ENCODE measurements at places on chromosomes 3 and 15.

DNA sequence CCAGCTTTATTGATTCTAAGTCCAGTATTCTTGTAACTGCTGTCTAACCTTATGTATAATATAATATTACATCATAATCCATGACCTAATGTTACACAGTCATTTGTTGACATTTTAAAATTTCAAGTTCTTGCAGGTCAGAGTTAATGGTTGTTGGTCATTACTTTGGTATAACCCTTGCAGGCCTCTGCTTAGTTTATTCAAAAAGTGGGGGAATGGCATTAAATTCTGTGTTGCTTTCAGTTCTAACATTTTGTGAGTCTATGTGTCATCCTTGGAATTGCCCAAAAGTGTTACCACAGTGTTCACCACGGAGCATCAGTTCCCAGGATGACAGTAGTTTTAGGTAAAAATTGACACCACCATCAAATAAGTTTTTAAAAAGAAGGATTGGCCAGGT is 174.8 kb upstream of the BCL6 start:
- DNase-seq, result no peak

DNA sequence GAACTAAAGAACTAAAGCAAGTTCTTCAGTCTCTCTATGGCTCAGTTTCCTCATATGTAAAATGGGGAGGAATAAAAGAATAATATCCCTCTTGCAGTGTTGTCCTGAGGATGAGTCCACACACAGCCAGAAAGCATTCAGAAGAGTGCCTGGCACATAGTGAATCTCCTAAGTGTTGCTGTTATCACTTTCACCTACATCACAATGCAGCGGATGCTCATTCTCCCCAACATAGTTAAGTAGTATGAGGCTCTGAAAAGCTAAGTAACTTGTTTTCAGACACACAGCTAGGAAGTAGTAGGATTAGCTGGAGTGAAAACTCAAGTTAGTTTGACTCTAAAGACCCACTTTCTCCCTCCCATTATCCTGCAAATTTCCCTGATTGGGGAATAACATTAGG is 9.1 kb upstream of the USP3 start:
- DNase-seq, result no peak

GRCh38 chr3:140501061-140501769 is 176.6 kb upstream of the TRIM42 start:
- peak; percentile 55 for DNase-seq

- DNase-seq, result no peak
These were observed 62.1 kb upstream of the WNT5A start for GRCh38 chr3:55549177-55549576.

GRCh38 chr3:182633186-182633585 is 160.1 kb upstream of the ATP11B start:
- DNase-seq, result no peak

GRCh38 chr3:105976196-105976595 is 107.4 kb upstream of the CBLB start:
- DNase-seq, result no peak

DNA sequence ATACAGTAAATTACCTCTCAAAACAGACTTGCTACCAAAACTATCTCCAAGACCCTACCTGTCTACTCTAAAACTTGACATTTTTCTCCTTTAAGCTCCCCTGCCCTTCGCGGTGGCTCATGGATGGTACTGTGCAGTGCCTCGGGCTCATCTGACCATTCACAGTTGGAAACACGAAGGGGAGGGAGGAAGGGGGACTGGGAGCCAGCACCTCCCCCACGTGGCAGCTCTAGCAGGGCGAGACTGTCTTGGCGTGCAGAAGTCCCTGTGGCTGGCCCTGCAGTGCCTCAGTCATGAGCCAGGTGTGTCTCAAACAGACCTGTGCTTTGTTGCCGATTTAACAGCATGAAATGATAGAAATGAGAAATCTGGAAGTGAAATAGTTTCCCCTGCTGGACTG is 372.0 kb downstream of the GABRG3 start:
- DNase-seq, result no peak

DNA sequence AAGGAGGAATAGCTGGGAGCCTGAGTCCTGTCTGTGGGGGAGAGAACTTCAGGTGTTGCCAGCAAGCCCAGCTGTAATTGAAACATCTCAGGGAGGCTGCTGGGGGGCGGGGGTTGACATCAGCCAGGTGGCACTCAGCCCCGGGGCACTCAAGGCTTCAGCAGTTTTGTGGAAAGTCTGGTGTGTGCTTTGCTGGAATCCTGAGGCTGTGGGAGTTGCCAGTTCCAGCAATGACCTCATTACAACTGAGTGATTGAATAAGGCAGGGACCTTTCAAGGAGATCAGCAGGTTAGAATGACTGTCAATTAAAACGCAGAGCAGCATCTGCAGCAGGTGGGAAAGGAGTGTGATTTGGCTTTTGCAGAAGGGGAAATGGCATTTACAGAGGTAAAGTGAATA is 75.7 kb downstream of the FAM43A start:
- DNase-seq, result peak; percentile 69

GRCh38 chr3:45167011-45167911 is 21.1 kb upstream of the CDCP1 start:
- DNase-seq, result peak; percentile 91

- DNase-seq, result peak; percentile 94
These were observed 87.6 kb downstream of the FOXP1 start for GRCh38 chr3:71495708-71496472.

DNA sequence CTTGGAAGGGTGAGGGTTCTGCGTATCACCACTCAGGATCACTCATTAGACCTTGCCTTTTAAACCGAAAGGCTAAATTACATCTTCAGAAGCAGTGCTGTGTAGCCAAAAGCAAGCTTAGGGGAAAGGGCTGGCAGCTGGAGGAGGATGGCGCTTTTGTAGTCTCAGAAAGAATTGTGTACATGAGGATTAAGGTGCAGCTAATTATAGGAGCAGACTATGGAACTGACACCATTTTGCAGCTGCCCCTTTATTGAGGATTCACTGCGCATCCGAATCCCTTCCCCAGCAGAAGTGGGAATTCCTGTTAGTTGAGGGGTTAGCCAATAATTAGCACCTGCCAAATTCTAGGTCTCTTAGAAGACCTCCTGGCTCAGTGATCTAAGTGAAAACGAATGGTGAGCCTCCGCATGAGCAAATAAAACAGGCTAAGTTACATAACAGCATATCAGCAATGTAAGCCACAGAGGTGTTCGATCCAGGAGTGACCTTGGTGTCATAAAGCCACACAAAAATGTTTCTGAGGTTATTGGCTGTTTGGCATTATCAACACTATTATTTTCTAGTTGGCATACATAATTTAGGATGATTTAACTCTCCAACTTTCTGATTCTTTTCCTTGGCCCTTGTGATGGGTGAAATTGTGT is 42.6 kb upstream of the SEMA6D start:
- DNase-seq, result no peak

GRCh38 chr15:93985925-93986324 is 245.4 kb upstream of the MCTP2 start:
- no peak for DNase-seq

GRCh38 chr3:73999501-73999900 is 374.8 kb upstream of the PDZRN3 start:
- DNase-seq, result no peak

- peak; percentile 95 for DNase-seq
These were observed 69.7 kb upstream of the DCBLD2 start for GRCh38 chr3:98971169-98971681.

DNA sequence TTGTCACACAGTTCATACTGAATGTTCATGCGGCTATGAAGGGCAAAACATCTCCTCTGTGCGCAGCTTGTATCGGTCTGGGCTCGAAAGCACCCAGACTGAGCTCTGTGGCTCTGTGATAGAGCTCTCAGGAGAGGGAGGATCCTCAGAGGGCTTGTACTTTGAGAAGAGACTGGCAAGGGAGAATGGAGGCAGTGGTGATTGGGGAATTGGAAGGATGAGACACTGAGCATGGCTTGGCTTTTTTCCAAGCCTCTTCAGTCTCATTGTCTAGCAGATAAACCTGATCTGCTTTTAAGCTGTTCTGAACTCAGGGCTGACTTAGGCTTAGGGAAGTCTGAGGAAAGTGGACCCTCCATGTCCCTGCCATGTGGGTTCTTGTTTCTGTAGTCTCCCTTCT is 43.0 kb downstream of the RAD54L2 start:
- no peak for DNase-seq

DNA sequence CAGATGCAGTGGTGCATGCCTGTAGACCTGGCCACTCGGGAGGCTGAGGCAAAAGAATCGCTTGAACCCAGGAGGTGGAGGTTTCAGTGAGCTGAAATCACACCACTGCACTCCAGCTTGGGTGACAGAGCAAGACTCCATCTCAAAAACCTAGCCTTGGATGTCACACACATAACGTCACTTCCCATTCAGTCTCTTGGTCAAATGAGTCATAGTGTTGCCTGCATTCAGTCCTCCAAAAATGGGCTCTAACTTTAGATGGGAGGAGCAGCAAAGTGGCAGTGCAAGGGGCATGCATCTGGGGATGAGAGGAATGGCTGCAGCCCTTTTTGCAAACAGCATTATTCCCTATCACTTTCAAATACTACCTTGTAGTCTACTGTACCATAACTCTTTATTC is 62.9 kb upstream of the AGBL1 start:
- no peak for DNase-seq

DNA sequence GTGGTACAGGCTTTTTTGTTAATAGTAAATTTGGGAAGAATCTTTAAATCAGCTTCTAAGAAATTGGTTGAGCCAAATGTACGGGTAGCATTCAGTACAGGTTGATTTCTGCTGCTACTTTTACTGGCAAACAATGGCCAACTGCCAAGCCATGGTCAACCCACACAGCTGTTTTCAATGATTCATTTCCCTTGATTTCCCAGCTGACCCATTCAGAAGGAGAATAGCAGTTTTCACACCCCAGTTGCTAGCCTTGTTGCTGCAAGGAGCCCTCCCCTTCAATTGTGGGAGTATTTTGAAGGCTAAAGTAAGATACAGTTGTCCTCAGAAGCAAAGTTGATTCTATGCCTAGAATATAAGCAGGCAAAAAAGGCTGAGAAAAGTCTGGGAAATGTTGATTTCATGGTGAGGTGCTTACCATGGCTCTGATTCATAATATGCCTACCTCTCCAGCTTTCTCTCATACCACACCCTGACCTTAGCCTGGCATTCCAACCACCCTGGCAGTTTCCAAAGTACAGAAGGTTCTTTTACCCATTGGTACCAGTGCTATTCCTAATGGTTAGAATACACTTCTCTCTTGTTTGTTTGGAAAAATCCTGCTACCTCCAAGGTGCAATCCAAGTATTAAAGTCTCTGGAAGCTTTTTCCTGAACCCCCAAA is 320.3 kb upstream of the TGFBR2 start:
- DNase-seq, result peak; percentile 94

DNA sequence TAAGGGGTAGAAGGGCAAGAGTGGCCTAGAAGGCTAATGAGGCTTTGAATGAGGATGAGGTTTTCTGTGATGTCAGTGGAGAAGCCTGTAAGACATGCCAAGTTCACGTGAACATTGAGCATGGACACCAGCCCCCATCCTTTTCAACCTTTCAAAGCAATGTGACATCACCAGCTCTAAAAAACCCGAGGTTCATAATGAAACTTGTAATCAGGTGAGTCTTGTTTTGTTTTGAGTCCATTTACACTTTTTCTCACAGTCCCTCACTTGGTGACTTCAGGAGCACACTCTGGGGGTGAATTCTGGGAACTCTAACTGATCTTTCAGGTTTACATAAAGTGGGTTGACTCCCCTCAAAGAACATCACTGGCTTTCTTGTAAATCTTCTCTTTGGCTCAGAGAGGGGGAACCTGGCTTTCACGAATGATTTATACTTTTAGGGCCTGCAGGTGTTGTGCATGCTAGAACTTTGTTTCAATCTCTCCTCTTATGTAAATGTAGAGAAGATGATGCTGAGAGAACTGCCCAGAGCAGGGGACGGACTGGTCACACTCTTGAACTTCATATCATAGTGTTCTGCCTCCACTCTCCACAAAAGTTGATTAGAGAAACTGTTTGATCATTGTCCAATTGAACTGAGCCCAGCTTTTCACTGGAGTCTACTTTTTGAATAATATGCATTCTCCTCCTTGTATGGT is 224.7 kb upstream of the SATB1 start:
- DNase-seq, result no peak

GRCh38 chr15:73368301-73369136 is at the start of gene HCN4:
TSS of gene HCN4 (minus strand) at chr15:73368958. CDS start at chr15:73368270, 688 bp downstream.
- no peak for DNase-seq

DNA sequence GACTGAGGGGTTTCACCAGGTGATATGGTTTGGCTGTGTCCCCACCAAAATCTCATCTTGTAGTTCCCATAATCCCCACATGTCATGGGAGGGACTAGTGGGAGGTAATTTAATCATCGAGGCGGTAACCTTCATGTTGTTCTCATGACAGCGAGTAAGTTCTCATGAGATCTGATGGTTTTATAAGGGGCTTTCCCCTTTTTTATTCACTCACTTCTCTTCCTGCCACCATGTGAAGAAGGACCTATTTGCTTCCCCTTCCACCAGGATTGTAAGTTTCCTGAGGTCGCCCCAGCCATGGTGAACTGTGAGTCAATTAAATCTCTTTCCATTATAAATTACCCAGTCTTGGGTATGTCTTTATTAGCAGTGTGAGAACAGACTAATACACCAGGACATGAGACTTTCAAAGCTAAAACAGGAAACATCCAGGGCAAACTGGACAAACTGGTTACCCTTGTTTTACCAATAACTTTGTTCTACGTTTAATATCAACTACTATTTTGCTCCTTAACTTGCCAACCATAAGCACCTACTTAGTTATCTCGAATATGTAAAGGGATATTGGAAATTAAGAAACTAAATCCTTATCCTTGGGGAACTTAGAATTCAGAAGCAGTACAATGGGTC is 98.2 kb downstream of the MYH15 start:
- DNase-seq, result no peak

DNA sequence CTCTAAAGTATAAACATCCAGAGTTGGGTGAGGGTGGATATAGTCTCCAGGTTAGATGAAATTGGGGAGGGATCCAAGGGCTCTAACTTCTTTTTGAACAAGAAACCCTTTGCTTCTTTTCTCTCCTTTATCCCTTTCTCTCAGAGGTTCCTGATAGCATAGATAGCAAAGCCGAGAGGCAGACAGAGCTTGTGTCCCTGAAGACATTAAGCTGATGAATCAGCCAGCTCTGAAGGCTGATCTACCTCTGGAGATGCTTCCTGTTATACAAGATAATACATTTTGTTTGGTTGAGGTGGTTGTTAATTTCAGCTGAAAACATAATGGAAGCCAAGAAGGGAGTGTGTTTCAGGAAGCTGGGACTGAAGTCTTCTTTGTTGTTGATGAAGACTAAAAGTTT is 193.2 kb downstream of the PDCD6IP start:
- DNase-seq, result no peak

- peak; percentile 98 for DNase-seq
These were observed 105.8 kb upstream of the MYZAP start for GRCh38 chr15:57485869-57486268.

GRCh38 chr3:153880493-153880892 is 240.7 kb upstream of the ARHGEF26 start:
- DNase-seq, result no peak

DNA sequence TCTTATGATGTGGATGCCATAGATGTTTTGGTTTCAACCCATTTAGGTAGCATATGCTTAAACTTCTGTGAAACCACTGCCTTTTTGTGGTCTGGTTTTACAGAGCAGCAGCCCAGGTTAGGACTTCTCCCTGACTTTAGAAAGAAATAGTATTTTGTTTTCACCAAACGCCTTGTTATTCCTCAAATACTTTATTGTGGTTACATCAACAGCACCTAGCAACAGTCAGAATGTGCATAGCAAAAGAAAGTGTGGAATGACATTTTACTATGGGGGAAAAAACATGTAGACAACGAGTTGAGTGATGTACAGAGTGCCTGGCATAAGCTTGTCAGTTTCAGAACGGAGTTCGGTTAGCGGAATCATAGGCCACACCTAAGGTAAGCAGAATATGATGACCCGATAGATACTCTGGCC is 159.2 kb downstream of the TPRG1 start:
- no peak for DNase-seq
